GM19239 (cell line): ENCODE measurements at places on chromosomes 13 and 19.

DNA sequence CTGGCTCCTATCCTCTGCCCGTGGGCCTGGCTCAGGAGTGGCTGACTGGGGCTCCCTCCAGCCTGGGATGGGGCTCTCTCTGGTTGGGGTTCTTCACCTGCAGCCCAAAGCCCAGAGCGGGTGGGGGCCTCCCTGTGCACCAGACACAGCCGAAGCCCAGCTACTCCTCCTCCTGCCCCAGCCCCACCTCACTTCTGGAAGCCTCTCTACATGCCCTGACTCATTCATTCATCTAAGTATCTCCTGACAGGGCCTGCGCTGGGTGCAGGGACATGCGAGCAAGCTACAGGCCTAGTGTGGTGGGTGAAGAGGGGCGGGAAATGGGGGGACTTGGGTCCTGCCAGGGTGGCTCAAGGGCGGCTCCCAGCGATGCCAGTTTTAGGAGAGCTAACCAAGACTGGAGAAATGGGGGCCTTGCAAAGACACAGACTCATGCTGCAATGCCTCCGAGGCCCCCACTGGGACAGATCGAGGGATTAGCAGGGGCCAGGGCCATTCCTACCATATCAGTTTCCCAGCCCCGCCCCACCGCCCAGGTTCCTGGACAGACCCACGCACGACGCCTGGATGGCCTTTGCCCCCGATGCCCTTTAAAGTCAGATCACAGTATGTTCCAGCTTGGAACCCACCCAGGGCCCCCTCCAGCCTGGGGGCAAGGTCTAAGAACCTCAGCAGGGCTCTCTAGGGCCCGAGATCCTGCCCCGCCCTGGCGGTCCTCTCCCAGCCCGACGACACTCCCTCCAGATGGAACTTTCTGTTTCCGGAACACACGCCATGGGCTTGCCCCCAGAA, 12.6 kb downstream of the LSM4 start:
- DNase-seq, result no peak

DNA sequence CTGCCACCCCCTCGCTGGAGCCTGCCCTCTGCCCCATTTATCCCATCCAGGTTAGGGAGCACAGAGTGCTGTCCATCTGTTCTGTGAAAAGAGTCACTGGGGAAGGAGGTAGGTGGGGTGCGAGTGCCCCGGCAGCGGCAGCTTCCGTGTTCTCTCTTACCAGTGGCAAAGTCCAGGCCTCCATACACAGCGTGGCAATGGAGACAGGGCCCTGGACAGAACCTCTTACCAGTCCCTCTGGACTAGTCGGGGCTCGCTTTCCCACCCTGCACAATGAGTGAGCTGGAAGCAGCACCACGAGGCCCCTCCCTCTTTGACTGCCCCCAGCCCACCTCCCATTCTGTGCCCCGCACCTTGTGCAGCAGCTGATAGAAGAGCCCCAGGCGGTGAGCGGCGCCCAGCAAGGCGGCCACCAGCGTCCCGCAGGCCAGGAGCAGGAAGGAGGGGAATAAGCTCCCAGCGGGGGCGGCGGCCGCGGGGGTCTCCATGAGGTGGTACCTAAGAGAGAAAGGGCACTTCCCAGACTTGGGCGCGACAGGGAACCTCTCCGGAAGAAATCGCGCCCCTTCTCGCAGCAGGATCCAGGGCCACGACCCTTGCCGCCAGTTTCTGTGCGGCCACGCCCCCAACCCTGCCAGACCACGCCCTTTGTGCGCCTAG, 17.5 kb downstream of the SYDE1 start:
- no peak for DNase-seq

- no peak for DNase-seq
Measured at GRCh38 chr19:58400316-58400915, 5.0 kb downstream of the RNF225 start.

DNA sequence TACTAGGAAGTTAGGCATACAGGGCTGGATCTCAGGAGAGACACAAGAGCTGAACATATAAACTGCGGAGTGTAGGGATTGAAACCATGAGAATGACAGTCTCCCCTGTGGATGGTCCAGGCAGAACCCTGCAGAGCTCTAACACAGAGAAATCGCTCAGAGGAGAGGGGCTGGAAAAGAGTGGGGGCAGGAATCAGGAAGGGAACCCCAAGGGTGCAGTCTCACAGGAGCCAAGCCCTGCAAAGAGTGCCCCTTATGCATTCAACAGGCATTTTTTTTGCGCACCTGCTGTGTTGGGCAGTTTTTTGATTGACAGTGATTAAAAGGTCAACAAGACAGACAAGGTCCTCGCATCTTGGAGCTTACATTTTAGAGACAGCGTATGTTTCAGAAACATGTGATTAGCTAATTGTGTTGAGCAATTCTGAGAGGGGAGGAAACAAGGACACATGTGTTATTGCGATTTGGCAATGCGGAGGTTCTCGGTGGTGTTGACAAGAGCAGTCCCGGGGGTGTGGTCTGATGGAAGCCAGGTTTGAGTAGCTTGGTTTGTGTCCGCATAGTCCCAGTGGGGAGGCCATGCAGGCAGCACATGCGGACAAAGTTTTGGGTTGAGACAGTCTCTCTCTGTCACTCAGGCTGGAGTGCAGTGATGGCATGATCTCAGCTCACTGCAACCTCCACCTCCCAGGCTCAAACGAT, 182.6 kb upstream of the IRS2 start:
- no peak for DNase-seq

DNA sequence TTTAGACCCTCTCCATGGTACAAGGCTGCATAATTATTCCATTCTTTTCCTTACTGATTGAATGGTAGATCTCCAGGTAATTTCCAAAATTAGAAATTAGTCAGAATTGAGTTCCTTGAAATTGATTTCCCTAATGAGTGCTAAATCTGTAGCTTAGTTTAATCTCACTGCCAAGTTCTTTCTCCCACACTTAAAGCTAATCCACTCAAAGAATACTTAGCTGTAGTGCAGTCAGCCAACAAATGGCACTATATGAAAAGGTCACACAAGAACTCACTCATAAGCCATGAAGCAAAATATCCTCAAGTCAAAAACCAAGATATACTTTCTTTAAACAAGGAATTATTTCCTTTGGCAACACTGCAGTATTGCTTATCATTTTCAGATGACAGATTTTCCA, 62.0 kb downstream of the XPO4 start:
- no peak for DNase-seq

GRCh38 chr19:29402563-29402962, 123.2 kb upstream of the VSTM2B start:
- DNase-seq, result no peak

GRCh38 chr13:21676611-21677021, 5.7 kb downstream of the FGF9 start:
- no peak for DNase-seq

DNA sequence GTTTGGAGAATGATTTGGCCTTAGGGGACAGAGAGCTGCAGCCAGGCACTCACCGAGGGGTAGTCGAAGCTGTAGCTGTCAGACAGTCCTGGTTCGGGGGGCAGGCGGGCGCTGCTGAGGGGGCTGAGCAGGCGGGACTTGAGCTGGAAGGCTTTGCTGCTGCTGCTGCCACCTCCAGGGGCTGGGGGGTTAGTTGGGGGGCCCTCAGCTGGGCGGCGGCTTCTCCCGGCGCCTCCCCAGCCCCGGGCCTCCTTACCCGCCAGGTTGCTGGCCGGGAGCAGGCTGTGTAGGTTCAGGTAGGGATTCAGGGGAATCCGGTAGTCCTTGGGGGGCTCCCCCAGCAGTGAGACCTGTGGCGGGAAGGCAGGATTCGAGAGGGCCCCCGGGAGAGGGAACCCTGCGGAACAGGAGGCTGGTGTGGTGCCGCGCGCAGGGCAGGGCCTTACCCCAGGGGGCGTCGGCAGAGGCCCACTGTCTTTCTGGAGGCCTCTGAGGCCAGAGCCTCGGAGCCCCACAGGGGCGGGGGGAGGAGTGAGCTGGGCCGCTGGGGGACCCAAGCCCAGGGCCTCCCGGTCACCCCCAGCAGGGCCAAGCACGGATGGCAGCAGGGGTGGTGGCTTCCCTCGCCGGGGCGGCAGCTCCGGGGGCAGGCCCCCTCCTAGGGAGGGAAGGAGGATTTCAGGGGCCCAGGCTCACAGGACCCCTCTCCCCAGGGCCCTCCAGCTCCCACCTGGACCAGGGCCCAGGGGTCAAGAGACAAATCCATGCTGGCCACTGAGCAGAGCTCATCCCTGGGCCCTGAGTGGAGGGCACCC, 5.0 kb upstream of the FDX2 start:
- no peak for DNase-seq

DNA sequence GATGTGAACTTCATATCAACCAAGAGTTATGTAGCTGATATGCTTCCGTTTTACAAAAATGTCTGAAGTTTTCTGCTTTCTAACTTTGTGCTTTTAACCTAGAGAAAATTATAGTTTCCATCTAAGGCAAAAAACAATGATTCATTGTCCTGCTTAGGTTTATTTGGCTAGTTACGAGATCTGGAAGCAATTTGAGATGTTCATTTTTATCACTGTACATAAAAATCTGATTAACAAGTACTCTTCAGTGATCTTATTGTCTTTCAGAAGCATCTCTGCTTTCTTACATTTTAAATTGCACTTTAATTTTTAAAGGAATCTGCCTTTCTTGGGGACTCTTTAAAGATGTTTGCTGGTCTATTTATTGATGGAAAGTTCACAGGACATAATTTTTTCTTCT, 188.1 kb downstream of the RFC3 start:
- no peak for DNase-seq

DNA sequence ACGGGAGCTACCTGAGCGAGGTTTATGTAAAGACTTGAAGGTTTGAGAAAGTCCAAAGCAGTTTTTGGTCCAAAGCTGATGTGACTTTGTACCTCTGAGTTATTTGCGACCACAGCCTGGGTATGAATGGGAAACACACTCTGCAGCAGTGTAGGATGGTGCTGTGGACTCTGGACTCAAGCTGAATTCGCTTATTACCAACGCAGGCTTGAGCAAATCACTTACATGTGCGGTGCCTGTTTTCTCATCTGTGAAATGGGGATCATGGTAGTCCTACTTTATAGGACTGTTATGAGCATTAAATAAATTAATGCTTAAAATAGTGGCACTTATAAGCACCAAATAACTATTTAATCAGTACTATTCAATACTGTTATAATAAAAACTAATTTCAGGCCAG, 176.5 kb downstream of the PAN3 start:
- no peak for DNase-seq

GRCh38 chr13:66329988-66330451, 900.1 kb downstream of the PCDH9 start:
- no peak for DNase-seq

DNA sequence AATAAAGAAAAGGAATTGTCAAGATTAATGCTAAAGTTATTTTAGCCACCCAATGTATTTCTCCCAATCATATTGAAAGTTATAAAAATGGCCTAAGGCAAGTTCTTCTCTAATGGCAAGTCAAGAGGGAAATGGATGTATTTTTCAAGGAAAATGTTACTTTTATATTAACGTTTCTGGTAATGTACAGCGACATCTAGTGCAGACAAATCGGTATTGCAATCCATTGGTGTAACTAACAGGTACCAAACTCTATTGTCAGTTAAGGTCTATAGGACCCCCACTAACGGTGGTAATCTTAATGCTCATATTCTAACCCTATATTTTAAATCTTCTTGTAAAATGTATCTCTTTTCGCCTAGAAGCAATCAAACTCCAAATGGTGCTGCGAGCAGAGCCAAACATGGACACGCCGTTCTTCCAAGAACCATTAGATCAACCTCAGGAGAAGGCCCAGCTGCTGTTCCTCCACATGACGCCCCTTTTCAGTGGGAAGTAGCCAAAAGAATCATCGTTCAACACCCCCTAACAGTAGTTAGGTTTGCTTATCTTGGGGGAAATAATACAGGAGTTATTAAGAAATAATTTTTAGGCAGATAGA, 98.5 kb upstream of the PABPC3 start:
- DNase-seq, result no peak

- no peak for DNase-seq
Measured at GRCh38 chr13:95267662-95268342, 33.4 kb downstream of the ABCC4 start.
